ENCODE measurements at places on chromosomes 1 and 21. TPM values are rescaled to one million over a fixed set of nuclear protein-coding genes. Genes with fewer than 3 reads are reported as not detected.

- no peak for DNase-seq
Observed at GRCh38 chr1:193309936-193310475, 123.6 kb upstream of the B3GALT2 start.

- no peak for DNase-seq
Observed at GRCh38 chr1:13817906-13818305, 117.9 kb downstream of the PRDM2 start.

GRCh38 chr1:157156058-157156541, 17.9 kb upstream of the ETV3 start:
- peak; percentile 91 for DNase-seq

DNA sequence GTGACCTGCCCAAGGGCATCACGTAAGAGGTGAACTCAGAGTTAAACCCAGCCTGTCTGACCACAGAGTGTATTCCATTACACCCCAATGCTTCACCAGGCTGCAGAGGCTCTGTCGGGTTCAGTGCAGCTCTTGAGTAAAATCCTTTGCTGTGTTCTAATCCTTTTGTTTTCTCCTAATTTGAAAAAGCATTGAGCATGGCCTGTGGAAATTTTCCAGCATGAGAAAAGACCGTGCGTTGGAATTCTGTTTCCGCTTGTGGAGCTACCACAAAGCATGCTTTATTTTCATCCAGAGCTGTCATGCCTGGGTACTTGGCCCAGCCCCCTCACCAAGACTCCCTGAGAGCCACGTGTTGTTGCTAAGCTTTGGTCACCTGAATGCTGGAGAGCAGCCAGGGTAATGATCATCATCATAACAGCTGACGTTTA, 317.6 kb downstream of the PRDM2 start:
- peak; percentile 44 for DNase-seq

GRCh38 chr1:78549331-78549730, 58.6 kb downstream of the PTGFR start:
- DNase-seq: no peak

- DNase-seq: no peak
Observed at GRCh38 chr1:31382379-31382989, 9.6 kb upstream of the FABP3 start.

The INAVA gene
- total RNA-seq: 63.1 TPM

- no peak for DNase-seq
Observed at GRCh38 chr1:175193527-175193910, 943 bp upstream of the KIAA0040 start.

The NUP210L gene
- not detected for total RNA-seq

GRCh38 chr1:204971517-204972336, 71.3 kb upstream of the CNTN2 start:
- no peak for DNase-seq

The ARF1 gene
- total RNA-seq: 147 TPM

The CD1E gene
- not detected for total RNA-seq

DNA sequence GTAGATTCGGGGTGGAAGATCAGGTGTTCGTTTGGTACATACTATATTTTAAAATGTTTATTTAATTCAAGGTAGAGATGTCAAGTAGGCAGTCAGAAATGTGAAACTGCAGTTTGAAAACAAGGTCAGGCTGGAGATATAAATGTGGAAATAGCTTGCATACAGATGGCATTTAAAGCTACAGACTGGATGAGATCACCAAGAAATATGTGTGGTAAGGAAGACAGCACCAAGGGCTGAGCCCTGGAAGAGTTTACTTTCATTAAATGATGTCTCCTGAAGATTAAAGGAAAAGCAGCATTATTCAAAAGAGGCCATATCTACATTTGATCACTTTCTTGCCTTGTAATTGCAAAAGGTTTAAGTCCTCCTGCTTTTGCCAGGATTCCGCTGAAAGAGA, 271.3 kb downstream of the PTBP2 start:
- DNase-seq: no peak

- no peak for DNase-seq
Observed at GRCh38 chr21:15966651-15967050, 236.9 kb downstream of the USP25 start.

GRCh38 chr1:197775282-197776262, at the start of gene DENND1B:
DENND1B (minus strand) TSS chr1:197775480; CDS start chr1:197775155, 325 bp downstream.
- DNase-seq: peak; percentile 80

The FCRL2 gene
- total RNA-seq: not detected

DNA sequence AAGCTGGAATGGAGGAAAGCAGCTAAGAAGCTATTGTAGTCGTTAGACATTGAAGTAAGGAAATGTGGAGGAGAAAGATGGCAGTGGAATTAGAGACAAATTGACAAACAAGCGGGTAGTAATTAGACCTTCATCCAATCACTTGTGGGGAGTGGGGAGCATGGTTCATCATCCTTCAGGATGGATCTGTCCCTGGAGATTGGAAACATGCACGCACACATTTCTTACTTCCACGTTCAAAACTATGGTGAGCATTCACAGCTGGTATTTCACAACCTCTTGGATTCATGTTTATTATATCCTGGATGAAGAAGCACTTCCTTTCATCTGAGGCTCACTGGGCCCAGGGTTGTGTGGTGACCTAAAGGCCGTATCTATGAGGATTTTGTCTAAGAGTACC, 188.1 kb downstream of the ST6GALNAC3 start:
- no peak for DNase-seq

DNA sequence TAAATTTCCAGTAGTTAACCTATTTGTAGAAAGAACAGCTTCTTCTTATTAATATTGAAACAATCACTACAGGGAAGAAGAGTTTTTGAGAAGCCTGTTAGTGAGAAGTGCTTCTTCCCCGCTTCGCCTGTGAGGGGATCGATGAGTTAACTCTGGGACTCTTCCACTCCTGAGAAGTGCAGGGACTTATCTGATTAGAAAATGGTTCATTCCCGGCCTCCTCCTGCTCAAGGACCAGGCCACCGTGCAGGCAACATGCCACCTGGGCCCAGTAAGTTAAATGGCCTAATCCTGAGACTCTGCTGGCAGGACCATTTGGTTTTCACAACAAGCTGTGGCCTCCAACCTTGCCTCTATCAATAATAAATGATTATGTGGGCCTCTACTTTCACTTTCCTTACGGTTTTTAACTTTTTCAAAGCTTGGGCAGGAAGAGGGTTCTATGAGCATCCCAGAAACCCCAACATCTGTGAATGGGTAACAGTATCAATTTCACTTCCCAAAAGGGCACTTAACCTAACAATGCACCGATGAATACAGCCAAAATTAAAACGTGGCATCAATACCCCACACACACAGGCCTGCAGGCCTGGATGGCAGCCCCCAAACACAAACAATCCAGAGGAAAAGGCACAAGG, 33.1 kb downstream of the SIPA1L2 start:
- peak; percentile 51 for DNase-seq

DNA sequence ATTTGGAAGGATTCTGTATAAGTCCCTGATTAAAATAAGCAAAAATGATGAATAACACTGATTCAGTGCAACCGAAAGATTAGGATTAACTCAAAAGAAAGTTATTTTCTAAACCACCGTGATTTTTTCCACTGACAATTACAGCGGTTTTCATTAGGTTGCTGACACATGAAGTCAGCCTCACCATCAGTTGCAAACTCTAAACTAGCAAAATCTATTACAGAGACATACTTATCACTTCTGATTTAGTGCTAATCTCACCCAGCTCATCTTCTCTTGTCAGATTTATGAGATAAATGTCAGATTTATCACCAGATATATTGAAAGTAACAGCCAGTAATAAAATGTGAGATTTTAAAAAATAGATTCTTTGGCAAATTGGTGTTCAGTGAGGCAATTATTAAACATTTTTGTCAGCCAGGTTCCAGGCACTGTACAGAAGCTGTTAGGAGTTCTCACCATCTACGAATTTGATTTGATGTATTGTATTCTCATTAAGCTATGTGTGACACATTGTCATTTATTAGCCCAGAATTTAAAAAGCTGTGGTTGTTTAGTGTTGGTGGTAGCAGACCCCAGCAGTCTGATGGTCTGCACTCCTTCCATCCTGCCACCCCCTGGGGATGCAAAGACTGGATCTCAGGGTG, 37.3 kb upstream of the LGALS8 start:
- no peak for DNase-seq

- peak; percentile 25 for DNase-seq
Observed at GRCh38 chr1:170881268-170882265, 53.8 kb upstream of the MROH9 start.

DNA sequence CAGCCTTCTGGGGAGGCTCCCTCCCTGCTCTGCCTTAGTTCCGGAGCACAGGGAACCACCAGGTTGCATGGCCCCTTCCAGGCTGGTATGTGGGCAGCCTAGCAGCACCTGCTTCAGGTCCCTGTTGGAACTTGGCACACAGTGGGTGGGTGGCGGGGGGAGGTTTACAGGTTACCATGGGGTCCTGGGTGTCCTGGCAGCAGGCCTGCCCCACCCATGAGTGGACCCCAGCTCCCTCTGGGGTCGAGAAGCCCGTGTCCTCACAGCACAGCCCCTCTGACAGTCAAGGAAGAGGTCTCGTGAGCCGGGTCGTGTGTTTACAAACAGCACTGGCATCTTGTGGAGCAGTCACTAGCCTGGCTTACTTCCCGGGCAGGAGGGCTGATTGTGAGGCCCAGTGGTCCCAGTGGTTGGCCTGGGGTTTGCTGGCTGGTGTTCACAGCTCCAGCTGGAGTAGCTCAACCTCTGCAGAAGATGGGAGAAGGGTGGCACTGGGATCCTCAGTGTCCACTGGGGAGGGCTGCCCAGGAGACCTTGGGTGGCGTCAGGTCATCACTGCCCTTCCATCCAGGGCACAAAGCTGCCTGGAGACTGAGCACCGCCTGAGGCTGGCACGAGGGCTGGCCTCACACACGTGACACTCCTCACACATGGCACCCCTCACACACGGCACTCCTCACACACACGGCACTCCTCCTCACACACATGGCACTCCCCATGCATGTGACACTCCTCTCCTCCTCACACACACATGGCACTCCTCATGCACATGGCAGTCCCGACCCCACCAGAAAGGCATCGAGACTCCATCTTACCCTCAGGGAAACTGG, 100.9 kb downstream of the RIPK4 start:
- DNase-seq: no peak

GRCh38 chr1:85838238-85838637, 130.0 kb upstream of the ZNHIT6 start:
- no peak for DNase-seq

The IFNAR1 gene
- 9.5 TPM for total RNA-seq

The RNU1-4 gene
- total RNA-seq: under 0.01 TPM

GRCh38 chr1:89698020-89698560, 65.2 kb downstream of the LRRC8C start:
- DNase-seq: no peak

The KTI12 gene
- total RNA-seq: 7.3 TPM

GRCh38 chr1:5913876-5914275, 78.3 kb downstream of the NPHP4 start:
- no peak for DNase-seq

DNA sequence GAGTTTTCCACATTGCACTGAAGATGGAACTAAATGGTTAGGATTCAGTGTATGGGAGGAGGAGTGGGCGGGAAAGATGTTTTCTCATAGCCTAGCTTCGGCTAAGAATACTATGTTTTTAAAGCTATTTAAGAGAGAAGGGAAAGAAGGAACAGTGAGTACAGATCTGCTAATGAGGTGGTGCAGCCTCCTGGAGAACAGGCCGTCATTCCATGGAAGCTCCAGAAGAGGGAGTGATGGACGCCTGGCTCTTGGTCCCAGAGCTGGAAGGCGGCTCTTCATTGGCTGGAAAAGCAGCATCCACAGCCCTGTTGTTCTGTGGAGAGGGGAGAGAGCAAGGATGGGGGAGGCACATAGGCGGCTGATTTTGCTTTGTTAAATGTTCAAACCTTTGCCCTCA, 6.9 kb downstream of the CAMK1G start:
- DNase-seq: peak; percentile 67

- no peak for DNase-seq
Observed at GRCh38 chr1:197438010-197438790, 170.1 kb downstream of the CRB1 start.

DNA sequence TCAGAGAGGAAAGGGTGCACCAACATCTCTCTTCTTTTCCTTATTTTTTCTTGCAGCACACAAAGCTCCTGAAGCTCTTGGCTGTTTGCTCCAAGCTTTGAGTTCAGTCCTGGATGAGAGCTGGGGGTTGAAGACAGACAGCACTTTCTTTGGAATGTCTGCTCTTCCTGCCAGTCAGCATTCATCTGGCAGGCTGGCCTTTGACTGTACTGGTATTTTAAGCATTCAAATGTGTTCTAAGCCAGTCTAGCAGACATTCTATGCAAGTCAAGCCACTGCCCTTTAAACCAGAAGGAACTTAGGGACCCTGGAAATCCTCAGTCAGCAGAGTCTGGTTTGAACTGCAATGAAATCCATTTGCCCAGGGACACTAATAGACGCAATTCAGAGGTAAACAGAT, 45.0 kb downstream of the XCL1 start:
- peak; percentile 38 for DNase-seq

DNA sequence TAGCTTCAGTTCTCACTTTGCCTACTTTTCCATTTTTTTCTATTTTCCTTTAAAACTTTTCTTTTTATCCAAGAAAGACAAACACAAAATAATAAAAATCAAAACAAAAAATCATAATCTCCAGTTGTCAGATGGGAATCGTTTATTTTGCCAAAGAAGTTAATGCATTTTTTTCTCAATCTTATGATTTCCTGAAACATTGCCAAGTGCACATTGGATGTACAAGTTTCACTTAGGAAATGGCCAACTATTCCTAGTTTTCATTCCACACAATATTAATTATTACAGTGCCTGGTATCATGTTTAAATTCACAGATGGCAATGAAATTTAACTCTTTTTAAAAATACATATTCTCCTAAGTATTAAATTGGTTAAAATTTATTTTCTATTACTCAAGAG, 1050.5 kb downstream of the TTLL7 start:
- DNase-seq: no peak

DNA sequence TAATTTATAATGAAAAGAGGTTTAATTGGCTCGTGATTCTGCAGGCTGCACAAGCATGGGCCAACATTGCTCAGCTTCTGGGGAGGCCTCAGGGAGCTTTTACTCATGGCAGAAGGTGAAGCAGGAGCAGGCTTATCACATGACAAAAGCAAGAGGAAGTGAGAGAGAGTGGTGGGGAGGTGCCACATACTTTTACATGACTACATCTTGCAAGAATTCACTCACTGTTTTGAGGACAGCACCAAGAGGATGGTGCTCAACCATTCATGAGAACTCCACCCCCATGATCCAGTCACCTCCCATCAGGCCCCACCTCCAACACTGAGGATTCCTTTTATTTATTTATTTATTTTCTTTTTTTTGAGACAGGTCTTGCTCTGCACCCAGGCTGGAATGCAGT, 5.5 kb upstream of the PLEKHM2 start:
- no peak for DNase-seq

DNA sequence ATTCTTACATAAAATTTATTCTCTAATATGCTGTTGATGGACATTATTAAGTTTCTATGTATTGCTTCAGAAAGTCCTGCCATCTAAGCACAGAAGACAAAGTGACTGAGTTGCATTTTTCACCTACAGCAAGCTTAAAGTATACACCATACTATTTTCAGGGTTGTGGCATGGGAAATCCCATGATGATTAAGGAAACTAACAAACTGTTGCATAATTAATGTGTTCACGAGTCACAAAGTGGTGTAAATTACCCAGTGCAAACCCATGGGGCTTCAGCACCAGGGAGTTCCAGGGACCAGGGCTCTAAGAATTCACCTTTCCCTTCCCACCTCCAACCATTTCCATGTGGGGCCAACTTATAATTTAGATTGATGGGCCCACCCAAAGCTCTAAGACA, 81.9 kb upstream of the NR5A2 start:
- DNase-seq: no peak

All from neural progenitor cell (in vitro differentiated cells).